Breast epithelium (tissue), 4 donors: ENCODE measurements at places on chromosomes 1 and 21.

DNA sequence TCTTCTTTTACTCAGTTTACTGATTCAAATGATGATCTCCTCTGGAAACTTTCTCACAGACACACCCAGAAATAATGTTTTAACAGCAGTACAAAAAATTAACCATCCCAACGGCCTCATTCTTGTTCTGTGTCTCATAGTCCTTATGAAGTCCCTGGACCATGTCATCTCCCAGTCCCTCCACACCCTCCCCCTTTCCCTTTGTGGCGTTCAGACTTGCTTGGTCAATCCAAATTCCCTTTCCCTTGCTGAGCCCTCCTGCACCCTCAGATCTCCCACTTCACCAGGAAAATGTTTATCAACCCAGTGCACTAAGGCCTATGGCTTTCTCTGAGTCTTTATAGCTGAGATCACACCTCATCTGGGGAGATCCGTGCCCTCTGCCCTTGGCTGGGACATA is 85.9 kb downstream of the CENPF start:
- DNase-seq = no peak

DNA sequence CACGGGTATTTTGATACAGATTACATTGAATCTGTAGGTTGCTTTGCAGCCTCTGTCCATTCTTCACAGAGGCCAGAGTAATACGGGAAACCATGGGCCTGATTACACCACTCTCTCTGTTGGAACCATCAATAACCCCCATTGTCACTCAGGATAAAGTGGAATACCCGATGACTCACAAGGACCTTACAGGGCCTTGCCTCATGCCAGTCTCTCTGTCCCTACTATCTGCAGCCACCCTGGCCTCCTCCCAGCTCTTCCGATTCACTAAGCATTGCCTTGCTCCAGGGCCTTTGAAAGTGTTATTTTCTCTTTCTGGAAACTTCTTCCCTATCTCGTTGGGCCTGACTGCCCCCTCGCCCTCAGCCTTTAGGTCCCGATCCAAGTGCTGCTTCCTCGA is 61.7 kb downstream of the HMGB4 start:
- DNase-seq = no peak

DNA sequence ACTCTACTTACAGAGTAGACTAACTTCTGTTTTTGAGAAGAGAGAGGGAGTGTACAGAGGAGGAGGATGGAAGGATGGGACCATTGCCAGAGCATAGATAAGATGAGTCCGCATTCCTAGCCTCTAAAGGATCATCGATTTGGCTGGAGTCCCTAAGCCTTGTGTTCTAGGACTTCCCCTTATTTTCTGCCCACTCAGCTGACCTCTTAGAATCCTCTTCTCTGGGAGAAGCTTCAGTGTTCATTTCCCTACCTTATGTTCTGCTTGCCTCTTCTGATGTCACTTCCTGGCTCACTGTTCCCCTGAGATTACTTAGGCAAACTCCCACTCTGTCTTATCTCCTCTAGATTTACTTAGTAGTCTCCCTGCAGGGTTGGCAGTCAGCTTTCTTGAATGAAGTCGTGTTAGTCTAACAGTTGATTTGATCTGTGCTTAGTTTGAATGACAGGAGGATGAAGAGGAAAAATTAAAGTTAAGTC is 156.7 kb downstream of the SYT2 start:
- DNase-seq = no peak

DNA sequence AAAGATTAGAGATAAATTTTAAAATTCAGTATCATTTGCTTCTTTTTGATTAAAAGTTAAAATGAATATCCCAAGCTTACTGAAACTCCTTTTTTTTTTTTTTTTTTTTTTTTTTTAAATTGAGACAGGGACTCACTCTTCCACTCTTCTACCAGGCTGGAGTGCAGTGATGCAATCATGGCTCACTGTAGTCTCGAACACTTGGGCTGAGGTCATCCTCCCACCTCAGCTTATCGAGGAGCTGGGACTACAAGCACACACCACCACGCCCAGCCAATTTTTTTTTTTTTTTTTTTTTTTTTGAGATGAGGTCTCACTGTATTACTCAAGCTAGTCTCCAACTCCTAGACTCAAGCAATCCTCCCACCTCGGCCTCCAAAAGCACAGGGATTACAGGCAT is 92.1 kb upstream of the RGS18 start:
- no peak for DNase-seq

DNA sequence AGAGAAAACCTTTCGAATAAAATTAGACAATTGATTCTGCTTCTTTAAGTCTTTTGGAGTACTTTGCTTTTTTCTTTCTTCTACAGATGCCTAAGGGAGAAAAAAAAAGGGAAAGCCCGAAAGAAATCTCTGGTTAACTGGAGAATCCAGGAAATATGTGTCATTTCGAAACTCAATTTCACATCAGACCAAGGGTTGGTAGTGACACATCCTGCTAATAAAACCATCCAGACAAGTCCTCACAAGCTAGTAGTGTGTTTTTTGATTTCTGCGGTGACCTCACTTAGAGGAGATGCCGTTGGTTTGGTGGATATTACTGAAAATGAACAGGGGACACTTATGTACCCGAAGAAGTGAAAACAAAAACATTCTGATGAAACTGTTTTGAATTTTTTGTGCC is 726.5 kb upstream of the ADAMTS5 start:
- no peak for DNase-seq

DNA sequence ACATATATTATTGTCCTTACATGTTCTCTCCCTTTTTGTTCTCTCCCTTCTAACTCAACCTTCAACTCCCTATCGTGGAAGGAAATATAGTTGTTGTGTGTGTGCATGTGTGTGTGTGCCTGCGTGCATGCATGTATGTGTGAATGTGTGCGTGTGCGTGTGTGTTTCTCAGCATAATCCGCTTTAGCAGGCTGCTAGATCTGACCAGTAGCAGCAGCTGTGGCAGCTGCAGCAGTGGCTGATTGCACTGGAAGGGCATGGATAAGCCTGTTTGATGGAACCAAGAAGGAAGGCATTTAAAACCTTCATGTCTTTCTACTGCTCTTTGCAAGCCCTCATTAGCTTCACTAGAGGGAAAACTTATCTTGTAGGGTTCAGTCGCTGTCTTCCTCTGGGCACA is 65.6 kb upstream of the IRF2BP2 start:
- DNase-seq = no peak

GRCh38 chr1:80779275-80779674 is 1021.5 kb upstream of the ADGRL2 start:
- no peak for DNase-seq

- DNase-seq = no peak
Measured at GRCh38 chr1:200036619-200037270, 9.2 kb downstream of the NR5A2 start.

GRCh38 chr21:29671728-29672127 is 268.1 kb downstream of the GRIK1 start:
- DNase-seq = no peak

- no peak for DNase-seq
Measured at GRCh38 chr1:66312271-66312990, 221.5 kb upstream of the SGIP1 start.

DNA sequence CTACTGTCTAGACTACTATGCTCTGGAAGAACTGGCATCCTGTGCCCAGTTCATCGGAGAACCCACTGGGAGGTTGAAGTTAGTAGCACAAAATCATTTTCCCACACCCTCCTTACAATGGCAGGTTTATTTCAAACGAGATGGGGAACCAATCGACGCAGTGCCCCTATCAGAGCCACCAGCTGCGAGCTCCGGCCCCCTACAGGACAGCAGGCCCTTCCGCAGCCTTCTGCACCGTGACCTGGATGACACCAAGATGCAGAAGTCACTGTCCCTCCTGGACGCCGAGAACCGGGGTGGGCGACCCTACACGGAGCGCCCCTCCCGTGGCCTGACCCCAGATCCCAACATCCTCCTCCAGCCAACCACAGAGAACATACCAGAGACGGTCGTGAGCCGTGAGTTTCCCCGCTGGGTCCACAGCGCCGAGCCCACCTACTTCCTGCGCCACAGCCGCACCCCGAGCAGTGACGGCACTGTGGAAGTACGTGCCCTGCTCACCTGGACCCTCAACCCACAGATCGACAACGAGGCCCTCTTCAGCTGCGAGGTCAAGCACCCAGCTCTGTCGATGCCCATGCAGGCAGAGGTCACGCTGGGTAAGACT is 115.5 kb upstream of the KLHDC7A start:
- no peak for DNase-seq

GRCh38 chr1:147080671-147081394 is 91.4 kb downstream of the PRKAB2 start:
- DNase-seq = no peak

DNA sequence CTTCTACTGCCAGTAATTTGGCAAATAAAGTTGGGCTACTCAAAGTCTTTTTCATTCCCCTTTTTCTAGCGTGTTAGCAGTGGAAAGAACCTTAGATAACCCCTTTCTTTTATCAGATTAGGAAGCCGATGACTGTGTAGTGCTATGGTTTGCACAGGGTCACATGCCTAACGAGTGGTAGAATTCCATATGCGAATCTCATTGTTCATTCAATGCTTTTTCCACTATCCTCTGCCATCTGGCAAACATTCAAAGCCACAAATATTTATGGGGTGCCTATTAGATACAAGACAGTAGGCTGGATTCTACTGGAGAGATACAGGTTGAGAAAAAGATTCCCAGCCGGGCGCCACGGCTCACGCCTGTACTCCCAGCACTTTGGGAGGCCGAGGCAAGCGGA is 14.9 kb upstream of the IER5 start:
- no peak for DNase-seq
